Activated CD8-positive, alpha-beta memory T cell treated with anti-CD3 and anti-CD28 coated beads, Interleukin-2, amount 50 U/mL, for 4 hours (primary cell): ENCODE measurements at places on chromosomes 5 and 9.
A peak's percentile ranks its signal among the peaks of the same experiment; 100 is the strongest.

- DNase-seq, result peak; percentile 20
These were observed 28.4 kb upstream of the SSBP2 start for GRCh38 chr5:81779125-81779915.

- no peak for DNase-seq
These were observed 21.6 kb downstream of the RAB14 start for GRCh38 chr9:121179930-121180681.

- no peak for DNase-seq
These were observed 48.1 kb downstream of the THBS4 start for GRCh38 chr5:80083101-80083890.

- DNase-seq, result no peak
These were observed 21.1 kb upstream of the ZBTB34 start for GRCh38 chr9:126839301-126839700.

GRCh38 chr5:1751026-1751863, 48.4 kb downstream of the MRPL36 start:
- DNase-seq, result no peak

DNA sequence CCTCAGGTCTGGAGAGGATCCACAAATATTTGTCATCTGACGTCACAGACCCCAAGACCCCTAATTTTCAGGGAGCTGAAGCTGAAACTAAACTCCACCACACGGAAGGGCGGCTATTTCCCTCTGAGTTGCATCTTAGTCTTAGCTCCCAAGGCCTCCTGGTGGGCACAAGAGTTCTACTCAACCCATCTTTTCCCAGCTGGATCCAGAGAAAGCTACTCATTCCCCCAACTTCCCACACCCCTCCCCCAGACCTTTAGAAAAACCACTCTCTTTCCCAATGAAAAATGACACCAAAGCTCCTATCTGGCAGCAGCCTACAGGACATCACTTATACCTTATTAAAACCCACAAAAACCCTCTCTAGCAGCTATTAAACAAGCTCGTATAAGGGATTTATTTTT, 67.1 kb upstream of the SLC1A1 start:
- no peak for DNase-seq

DNA sequence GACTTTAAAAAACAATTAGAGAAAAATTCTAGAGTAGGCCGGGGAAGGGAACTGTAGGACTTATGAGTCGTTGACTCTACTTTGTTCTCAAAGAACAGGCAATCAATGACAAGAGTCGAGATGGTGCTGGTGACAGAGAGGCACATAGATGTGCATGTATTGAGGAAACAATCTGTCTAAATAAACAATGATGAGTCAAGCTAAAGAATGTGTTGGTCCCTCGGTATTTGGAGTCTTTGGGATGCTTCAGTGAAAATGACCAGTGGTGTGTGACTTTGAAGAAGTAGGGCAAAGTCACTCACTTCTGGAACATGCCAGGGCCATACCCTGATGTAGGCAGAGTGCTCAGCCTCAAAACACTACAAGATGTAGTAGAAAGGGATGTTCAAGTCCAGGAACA, 288.1 kb upstream of the PANK3 start:
- DNase-seq, result no peak

- no peak for DNase-seq
These were observed 84.8 kb upstream of the NEURL1B start for GRCh38 chr5:172556262-172556661.
